ENCODE measurements at places on chromosomes 4 and X.

DNA sequence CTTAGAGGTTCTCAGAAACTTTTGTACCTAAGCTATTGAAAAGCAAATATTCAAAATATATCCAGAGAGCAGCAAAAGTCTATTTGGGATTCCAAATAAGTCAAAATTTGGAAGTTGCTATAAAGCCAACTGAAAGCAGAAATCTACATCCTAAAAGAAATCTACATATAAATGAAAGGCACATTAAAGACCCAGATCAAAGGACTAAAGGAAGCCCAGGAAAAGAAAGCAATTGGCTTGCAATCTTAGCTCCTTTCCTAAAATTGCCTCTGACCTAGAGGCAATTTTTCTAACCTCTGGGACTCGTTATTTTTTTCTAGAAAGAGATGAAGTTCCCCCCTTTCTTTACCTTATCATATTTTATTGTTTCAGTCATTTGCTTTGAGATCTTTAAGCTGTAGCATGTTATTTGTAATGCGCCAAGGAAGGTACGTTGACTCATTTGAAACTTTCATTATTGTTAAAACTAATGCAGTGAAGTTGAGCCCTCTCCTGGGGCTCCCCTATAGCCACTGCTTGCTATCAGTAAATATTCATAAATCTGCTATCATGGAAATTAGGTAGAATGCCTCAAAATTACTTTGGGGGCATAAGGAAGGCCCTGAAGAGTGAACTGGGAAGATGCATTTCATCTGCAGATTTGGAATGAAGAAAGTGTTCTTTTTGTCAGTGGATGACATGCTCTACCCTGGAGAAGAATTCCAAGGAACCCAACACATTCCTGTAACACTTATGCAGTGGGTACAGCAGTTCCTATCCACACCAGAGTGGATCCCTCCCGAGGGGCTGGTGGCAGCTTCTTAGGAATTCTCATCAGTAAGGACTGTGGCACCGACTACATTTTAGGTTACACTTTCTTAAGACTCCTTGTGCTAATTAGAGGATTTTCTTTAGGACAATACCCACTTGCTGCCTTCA is 177.8 kb upstream of the IGFBP7 start:
- no peak for DNase-seq

- peak; percentile 10 for DNase-seq
Observed at GRCh38 chr4:157674699-157675098, 454.2 kb downstream of the GRIA2 start.

- no peak for DNase-seq
Observed at GRCh38 chr4:8325291-8325973, 55.9 kb downstream of the HTRA3 start.

DNA sequence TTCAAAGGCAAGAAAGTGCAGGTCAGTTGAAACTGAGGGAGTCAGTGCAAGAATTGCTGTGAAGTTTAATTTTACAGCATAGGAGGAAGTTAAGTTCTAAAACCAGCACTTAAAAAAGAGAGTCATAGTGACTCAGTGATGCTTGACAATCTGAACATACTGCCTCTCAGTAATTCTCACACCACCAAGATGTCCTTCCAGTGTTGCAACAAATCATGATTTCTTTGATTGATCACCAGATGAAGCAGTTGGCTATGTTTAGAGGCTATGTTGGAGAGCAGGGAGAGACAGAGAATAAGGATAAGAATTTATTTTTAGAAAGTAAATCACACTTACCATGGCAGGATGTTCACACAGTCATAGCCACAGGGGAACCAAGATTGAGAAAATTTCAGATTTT is 13.2 kb downstream of the TRIM2 start:
- DNase-seq, result no peak

- DNase-seq, result no peak
Observed at GRCh38 chrX:64894454-64895038, 81.7 kb downstream of the ZC4H2 start.

DNA sequence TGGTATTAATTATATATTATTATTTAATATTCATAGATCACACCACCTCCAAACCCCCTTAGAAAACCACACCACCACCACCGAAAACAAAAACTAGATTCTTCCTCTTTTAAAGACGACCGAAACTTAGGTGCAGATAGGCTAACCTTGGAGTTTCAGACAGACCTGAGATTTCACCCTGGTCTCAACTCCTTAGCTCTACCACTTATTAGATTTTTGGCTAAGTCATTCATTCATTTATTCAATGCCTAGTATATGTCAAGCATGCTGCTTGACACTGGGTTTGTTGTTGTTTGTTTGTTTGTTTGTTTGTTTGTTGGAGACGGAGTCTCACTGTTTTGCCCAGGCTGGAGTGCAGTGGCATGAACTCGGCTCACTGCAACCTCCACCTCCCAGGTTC is 9.5 kb upstream of the BMP2K start:
- DNase-seq, result no peak

- no peak for DNase-seq
Observed at GRCh38 chr4:132646186-132646585, 502.9 kb upstream of the PCDH10 start.

DNA sequence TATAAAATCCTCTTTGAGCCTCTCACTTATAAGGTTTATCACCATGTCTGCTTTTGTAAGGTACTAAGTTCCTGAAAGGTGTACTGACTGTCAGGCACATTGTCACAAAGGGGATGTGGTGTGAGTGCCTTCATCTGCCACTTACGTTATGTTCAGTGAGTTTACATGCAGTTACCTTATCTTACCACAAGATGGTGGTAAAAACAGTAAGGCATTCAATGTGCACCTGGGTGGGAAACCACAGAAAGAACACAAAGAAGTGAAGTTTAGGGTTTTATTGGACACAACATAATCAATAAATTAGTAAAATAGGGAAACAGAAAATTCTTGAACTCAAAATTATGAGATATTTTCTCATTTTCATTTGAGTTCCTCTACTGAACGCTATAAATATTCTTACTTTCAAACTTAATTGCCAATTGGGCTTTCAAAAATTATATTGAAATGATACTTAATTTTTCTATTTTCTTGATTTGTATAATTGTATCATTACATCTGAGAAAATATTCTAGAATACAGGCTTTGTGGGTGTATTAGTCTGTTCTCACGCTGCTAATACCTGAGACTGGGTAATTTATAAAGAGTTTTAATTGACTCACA is 650.8 kb downstream of the PCDH7 start:
- peak; percentile 31 for DNase-seq

DNA sequence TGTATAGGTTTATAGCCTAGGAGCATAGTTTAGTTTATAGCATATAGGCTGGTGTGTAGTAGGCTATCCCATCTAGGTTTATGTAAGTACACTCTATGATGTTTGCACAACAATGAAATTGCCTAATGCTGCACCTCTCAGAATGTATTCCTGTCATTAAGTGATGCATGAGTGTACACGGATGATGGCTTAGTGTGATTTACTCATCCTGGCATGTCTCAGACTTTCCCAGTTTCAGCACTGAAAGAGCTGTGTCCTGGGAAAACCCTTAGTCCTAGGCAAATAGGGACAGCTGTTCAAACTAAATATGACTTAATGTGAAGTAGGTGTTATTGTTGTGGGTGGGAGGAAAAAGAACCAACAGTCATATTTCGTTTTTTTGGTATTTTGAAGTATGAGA is 264.9 kb upstream of the MAGEB18 start:
- DNase-seq, result no peak

- DNase-seq, result no peak
Observed at GRCh38 chrX:43940816-43941474, 32.2 kb downstream of the NDP start.

DNA sequence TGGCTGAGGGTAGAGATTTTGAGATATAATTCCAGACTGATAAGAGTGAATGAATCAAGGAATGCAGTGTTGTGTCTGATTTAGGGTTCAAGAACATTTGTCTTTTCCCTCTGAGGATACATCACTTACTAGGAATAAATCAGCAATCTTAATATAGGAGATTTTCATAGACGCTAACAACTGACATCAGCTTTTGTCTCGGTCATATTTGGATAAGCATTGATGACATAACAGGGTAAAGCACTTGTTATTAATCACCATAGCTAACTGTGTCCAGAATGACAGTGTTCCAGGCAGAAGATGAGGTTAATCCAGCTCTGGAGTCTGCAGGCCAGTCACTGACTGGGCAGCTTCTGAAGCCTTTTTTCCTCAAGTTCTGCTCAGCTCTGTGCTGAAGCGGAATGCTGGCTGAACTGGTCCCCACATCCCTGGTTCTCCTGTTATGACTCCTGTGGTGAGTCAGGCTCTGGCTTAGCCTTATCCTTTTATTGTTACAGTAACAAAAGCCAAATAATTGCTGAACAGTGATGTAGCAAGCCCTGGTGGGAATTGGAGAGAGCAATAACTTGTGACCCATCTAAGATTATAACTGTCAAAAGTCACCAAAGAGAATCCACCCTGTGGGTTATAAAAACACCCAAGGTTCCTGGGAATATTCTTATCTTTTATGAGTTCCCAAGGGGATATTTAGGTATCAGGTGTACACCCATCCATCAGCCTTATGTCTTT is 41.8 kb downstream of the FNIP2 start:
- no peak for DNase-seq

DNA sequence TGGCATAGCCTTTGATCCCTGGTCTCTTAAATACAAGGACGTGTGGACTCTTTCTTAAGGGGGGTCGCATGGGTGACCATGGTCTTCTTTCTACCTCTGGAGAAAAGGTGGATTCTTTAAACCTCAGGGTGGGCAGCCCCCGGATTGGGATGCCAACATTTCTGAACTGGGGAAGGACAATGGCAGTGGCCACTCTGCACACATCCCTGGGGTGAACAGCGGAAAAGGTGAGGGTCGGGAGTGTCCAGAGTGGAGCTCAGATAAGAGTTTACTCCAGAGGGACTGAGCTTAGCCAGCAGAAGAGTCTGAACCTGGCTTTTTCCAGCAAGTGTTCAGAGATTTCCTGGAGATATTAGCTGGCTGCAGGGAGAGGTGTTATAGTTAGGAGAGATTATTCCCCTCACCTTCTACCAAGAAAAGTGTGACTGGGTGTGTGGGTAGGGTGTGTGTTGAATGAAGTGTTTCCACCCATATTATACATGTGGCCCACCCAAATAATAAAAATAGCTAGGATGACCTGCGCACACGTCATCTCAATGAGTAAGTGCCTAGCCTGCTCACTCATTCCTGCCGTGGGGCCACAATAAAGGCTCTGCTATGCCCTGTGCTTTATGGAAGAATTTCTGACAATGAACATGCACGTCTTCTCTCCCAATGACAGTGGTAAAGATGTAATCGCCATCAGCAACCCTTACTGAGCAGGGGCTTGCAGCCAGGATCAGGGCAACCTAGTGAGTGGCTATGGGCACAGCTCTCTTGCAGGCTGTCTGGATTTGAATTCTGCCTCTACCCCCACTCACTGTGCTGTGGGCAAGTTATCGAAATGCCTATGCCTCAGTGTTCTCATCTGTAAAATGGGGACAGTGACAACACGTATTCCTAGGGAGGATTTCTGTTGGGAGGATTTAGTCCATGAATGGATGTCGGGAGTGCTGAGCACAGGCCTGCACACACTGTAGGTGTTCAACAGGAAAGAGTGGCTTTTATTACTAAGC is 76.6 kb downstream of the SLC2A9 start:
- DNase-seq, result no peak

GRCh38 chrX:101749436-101749835 is 89.8 kb upstream of the ARMCX2 start:
- DNase-seq, result no peak

DNA sequence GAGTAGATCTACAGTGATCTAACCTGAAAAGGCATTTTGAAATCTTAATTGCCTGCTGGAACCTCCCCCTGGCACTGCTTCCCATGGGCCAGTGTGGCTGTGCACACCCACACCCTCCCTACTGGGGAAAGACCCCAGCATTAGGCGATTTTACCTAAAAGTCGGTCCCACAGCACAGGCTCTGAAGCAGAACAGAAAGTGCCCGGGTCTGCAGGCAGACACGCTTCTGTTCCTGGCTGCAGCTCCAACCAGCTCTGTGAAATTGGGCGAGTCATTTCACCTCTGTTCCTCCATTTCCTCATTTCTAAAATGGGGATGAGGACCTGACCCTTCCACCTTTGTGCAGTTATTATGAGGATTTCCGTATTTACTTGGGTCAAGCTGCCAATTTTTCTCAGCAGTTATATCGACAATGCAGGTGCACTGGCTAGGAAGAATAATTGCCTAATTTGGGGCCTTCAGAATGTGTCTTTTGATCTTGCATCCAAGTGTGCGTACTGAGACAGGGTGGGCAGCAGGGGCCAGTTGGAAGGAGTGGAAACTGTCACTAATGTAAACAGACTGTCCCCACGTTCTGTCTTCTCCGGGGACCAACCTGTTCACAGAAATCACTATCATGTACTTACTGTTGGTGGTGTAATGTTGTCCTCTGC is 7.1 kb downstream of the KLF3 start:
- DNase-seq, result no peak

DNA sequence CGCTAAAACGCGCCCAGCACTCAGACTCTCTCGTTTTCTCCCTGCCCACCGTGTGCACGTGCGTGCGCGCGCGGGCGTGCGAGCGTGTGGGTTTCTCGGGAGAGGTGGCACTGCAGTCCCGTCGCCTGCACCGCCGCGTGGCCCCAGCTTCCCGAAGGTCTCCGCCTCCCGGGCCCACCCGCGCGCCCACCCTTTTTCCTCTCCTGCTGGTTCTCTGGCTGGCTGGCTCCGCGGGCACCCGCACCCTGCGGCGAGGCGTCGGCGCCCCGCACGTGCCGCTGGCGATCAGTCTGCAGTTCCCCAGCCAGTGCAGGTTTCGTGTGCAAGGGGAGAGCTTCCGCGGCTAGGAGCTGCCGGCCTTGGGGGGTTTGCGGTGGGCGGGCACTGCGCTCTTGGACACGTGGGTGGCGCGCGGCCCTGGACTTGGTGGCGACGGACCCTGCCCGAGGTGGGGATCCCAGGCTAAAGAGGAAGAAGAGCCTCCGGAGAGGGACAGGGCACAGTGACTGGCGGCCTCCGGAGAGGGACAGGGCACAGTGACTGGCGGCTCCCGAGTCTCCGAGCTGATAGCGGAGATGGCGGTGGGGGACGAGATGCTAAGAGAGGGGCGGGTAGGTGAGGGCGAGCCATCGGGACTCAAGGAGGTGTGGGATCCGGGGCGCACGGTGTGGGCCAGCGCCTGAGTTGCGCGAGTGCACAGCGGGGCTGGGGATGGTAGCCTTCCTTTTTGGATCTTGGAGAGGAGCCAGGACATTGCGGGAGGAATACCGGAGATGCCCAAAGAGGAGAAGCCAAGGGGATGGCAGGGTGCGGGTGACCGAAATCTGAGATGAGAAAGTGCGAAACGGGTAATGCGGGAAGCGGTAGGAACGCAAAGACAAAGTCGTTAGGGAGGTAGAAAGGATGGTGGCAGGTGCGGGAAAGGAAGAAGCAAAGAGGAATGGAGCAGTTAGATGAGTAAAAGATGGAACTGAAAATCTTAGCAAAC is at the start of gene FAM184B:
Gene FAM184B (minus strand): TSS at position 322 of the 988 bp plus-strand sequence. CDS start 322 bp downstream, outside the sequence.
- DNase-seq, result no peak

- no peak for DNase-seq
Observed at GRCh38 chr4:52408032-52408431, 251.1 kb downstream of the USP46 start.

DNA sequence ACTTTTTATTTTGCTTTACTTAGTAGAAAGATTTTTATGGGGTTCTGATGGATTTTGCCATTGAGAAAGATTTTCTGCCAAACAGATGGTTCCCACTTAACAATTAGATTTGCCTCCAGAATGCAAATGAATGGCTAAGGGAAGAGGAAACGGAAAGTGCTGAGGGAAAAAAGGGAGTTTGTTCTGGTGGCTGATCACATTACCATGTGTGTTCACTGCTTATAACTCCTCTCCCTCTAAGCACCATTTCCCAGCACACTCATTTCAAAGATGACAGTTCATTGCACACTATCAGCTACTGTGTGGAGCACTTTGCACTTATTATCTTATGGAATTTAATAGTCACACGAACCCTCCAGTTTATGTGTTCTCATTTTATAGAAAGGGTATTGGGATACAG is 68.0 kb upstream of the GRID2 start:
- no peak for DNase-seq

All from NCI-H2081 treated with DMSO at 0.1 percent for 48 hours (cell line).